ENCODE measurements at places on chromosomes 1 and 21. TPM values are rescaled to one million over a fixed set of nuclear protein-coding genes. Genes with fewer than 3 reads are reported as not detected.

- no peak for DNase-seq
- no peaks in the 10 kb centered on the region for H3K4me1 ChIP-seq
- no peaks in the 10 kb centered on the region for H3K36me3 ChIP-seq
- no peaks in the 10 kb centered on the region for H3K27me3 ChIP-seq
Observed at GRCh38 chr21:38840456-38841300, 34.9 kb downstream of the ETS2 start.

- DNase-seq, result no peak
- no peak overlapping the region for H3K4me3 ChIP-seq
- H3K36me3 ChIP-seq, result no peaks in the 10 kb centered on the region
- no peak overlapping the region for H3K27ac ChIP-seq
- no peaks in the 10 kb centered on the region for H3K27me3 ChIP-seq
Observed at GRCh38 chr1:83718338-83718737, 280.6 kb downstream of the TTLL7 start.

DNA sequence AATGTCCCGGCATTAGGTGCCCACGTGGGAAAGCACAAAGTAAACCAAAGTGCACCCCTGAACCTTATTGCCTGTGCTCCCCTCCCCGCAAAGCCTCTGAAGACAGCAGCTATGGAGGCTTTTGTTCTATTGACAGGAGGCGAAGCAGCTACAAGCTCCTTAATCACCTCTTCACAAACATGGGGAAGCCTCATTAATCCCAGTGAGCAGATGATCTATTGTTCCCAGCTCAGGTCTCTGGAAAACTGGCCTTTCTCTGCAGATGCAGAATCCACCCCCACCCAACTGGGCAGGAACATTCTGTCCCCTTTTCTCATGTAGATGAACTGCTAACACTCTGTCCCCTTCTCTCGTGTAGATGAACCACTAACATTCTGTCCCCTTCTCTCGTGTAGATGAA, 190.5 kb upstream of the CSF3R start:
- H3K4me3 ChIP-seq, result no peak overlapping the region
- peak; percentile 0 for DNase-seq
- no peaks in the 10 kb centered on the region for H3K36me3 ChIP-seq
- no peak overlapping the region for H3K27ac ChIP-seq
- H3K4me1 ChIP-seq, result no peaks in the 10 kb centered on the region
- no peaks in the 10 kb centered on the region for H3K27me3 ChIP-seq

DNA sequence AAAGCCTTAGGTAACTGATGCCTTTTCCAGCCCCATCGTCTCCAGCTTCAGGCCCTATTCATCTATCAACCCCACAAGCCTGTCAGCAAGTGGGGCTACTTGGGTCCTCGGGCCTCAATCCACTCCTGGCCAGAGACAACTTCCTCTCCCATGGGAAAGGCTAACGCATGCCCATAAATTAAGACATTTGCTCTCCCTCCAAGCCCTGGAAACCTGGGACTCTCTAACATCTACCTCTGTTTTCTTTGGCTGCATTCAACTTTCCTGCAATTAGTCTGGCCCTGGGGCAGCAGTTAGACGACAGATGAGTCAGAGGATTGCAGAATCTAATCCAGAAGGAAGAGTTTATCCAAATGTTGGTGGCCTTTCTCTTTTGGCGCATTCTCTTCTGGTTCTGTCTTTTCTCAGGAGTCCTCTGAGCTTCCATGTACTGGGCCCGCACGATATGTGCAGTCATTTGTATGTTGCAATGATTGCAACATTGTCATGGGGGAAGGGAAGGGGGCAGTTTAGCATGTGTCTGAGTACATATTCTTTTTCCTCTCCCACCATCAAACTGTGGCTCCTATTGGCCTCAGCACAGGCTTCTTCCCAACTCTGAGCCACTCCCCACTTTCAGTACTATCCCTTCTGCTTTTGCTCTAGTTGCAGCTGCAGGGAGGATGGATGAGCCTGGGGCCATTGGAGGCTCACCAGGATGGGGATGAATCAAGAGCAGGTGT, 54.4 kb downstream of the NAV1 start:
- H3K27me3 ChIP-seq, result no peaks in the 10 kb centered on the region
- no peak for DNase-seq
- H3K4me3 ChIP-seq, result no peak overlapping the region
- H3K36me3 ChIP-seq, result no peaks in the 10 kb centered on the region

GRCh38 chr1:119631433-119632102, 16.5 kb downstream of the ZNF697 start:
- peak overlapping the region; percentile 64 for H3K27ac ChIP-seq
- H3K4me1 ChIP-seq, result peaks cover 5% of the 10 kb centered on the region
- H3K27me3 ChIP-seq, result no peaks in the 10 kb centered on the region
- H3K36me3 ChIP-seq, result no peaks in the 10 kb centered on the region

DNA sequence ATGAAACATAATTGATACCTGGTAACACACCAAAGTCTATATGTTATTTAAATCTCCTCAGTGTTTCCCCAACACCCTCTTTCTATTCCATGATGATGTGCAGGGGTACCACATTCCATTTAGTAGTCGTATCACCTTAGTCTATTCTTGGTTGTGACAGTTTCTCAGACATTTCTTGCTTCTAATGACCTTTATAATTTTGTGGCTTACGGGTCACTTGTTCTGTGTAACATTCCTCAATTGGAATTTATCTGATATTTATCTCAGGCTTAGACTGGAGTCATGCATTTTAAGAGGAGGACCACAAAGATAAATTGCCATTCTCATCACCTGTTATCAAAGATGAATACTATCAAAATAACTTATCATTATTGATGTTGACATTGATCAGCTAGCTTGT, 679.6 kb downstream of the USP25 start:
- DNase-seq, result no peak
- no peaks in the 10 kb centered on the region for H3K36me3 ChIP-seq
- H3K27me3 ChIP-seq, result no peaks in the 10 kb centered on the region
- H3K27ac ChIP-seq, result no peak overlapping the region
- no peak overlapping the region for H3K4me3 ChIP-seq
- no peaks in the 10 kb centered on the region for H3K4me1 ChIP-seq

DNA sequence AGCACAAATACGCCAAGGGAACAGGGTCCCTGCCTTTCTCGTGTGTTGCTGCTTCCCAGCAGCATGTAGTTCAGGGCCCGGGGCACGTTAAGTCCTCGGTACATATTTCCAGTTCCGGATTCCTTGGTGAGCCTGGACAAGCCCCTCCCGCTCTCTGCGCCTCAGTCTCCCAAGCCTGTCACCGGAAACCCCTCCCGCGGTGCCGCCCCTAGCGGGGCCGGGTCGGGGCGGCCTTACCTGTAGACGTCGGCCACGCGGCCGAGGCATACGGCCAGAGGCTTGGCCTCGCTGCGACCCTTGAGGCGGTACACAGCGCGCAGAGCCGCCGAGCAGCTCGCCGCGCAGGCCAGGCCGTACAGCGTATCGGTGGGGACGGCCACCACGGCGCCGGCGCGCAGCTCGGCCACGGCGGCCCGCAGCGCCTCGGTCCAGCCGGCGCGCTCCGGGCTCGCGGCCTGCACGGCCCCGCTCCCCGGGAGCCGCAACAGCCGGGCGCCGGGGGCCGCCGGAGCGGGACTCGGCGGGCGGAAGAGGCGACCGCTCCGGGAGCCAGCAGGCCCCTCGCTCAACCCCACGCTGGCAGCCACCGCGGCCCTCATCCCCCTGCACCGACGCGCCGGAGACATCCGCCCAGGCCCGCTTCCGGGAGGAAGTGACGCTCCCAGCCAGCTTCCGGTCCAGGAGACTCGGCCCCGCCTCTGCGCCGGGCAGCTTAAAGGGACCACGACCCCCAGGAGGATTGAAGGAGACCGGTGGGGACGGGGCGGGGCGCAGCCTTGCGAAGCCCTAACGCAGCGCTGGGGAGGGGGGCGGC, at the start of the genes C1orf122 and YRDC:
Gene C1orf122 (plus strand): TSS at position 236 of the 814 bp plus-strand sequence. CDS start 615 bp downstream, outside the sequence.
Gene YRDC (minus strand): TSS at position 654 of the 814 bp plus-strand sequence. CDS start 28 bp downstream, at position 626.
- H3K27me3 ChIP-seq, result no peaks in the 10 kb centered on the region
- H3K4me3 ChIP-seq, result peak within 1 kb of the TSS; percentile 90
- H3K4me1 ChIP-seq, result no peaks in the 10 kb centered on the region

- no peak overlapping the region for H3K27ac ChIP-seq
- H3K36me3 ChIP-seq, result no peaks in the 10 kb centered on the region
- H3K4me1 ChIP-seq, result no peaks in the 10 kb centered on the region
- H3K4me3 ChIP-seq, result no peak overlapping the region
- no peak for DNase-seq
- H3K27me3 ChIP-seq, result no peaks in the 10 kb centered on the region
Observed at GRCh38 chr1:160018900-160019299, 12.9 kb downstream of the PIGM start.

DNA sequence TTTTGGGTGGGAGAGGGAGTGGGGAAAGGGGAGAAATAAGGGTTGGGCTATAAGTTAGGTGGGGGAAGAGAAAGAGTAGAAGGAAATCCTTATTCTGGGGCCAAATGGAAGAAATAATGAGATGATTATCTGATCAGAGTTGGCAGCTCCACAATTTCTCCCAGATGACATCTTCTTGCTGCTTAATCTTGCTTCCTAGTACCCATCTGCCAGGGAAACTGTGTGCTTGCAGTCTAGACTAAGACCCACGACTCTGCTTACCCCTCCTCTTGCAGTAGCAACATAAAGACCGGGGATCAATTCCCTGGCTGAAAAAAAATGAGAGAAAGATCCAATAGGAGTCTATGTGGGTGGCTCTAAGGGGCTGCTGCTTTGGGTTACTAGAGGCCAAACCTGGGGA, 95.6 kb downstream of the PAPPA2 start:
- no peak overlapping the region for H3K27ac ChIP-seq
- H3K4me1 ChIP-seq, result peaks cover 2% of the 10 kb centered on the region
- H3K27me3 ChIP-seq, result no peaks in the 10 kb centered on the region
- no peaks in the 10 kb centered on the region for H3K36me3 ChIP-seq
- no peak for DNase-seq
- H3K4me3 ChIP-seq, result no peak overlapping the region

DNA sequence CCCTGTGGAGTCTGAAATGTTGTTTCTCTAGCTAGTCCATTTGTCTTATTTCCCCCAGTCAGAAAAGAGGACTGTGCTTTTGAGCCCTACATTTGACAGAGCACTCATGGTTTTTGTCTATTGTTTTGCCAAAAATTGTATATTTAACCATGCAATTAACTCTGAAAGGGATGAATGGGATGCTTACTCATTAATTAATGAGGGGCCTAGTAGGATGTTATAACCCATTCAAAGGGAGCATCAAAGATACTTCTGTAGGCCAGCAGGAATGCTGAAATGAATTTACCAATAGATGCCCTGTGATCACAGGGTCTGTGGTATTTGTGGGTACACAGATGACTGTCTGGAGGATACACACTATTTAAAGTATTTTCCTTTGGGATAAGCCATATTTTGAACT, 147.7 kb downstream of the FCRL5 start:
- no peaks in the 10 kb centered on the region for H3K36me3 ChIP-seq
- no peak overlapping the region for H3K27ac ChIP-seq
- no peaks in the 10 kb centered on the region for H3K27me3 ChIP-seq
- H3K4me3 ChIP-seq, result no peak overlapping the region

DNA sequence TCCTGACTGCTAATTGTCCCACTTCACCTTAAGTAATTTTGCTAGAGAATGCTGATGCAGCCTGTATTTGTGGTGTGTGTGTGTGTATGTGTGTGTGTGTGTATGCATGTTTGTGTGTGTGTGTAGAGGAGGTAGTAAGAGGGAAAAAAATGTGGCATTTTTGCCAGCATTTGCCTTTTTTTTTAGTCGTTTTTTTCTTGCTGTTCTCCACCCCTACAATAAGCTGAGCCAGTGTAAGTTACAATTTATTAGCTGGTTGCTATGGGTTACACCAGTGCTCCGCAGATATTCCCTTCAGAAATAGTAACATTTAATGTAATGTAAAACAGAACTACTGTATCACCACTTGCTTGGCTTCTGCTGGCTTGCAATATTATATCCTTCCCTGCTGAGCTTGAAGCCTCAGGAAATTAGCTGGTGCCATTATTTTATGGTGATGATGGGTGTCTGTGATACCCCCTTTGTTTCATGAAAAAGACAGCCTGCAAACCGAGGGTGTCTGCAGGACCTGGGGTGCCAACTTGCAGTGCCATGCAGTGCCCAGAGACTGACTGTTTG, 23.4 kb upstream of the IGSF3 start:
- H3K27me3 ChIP-seq, result no peaks in the 10 kb centered on the region
- H3K4me3 ChIP-seq, result no peak overlapping the region
- no peak for DNase-seq
- no peak overlapping the region for H3K27ac ChIP-seq
- no peaks in the 10 kb centered on the region for H3K36me3 ChIP-seq

DNA sequence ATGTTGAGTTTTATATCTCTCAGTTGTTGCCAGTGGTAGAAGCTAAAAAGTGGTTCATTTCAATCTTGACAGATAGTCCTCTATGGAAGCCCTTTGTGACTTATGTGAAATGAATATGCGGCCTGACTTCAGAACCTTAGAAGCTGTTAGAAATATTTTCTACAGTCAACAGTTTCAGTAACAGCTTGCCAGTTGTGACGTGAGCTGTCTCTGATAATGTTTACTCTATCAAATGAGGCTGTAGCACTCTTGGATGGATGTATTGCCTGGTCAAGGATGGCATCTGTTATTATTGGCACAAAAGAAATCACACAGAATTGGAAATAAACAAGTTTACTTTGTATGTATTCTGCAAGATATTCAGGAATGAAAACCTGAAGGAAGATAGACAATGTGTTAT, 31.9 kb downstream of the SNX7 start:
- no peaks in the 10 kb centered on the region for H3K27me3 ChIP-seq
- no peak for DNase-seq
- H3K4me3 ChIP-seq, result no peak overlapping the region
- H3K27ac ChIP-seq, result no peak overlapping the region

DNA sequence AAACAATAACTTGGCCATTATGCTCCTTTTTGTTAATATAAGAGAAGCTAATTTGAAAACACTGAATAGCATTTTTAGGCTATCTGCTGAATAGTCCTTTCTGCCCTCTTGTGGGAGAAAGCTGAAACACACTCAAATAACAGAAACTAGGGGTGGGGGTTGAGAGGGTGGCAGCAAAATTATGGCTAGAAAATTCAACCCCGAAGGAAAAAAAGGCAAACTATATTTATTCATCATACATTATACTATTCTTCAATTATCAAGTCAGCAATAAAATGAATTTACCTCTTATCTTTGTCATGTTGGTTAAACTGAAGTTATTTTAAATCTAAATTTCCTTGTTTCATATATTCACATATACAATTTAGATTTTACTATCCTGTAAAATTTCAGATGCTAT, 255.9 kb downstream of the FAF1 start:
- no peak for DNase-seq
- H3K27me3 ChIP-seq, result no peaks in the 10 kb centered on the region
- no peaks in the 10 kb centered on the region for H3K36me3 ChIP-seq
- no peak overlapping the region for H3K27ac ChIP-seq
- no peak overlapping the region for H3K4me3 ChIP-seq

DNA sequence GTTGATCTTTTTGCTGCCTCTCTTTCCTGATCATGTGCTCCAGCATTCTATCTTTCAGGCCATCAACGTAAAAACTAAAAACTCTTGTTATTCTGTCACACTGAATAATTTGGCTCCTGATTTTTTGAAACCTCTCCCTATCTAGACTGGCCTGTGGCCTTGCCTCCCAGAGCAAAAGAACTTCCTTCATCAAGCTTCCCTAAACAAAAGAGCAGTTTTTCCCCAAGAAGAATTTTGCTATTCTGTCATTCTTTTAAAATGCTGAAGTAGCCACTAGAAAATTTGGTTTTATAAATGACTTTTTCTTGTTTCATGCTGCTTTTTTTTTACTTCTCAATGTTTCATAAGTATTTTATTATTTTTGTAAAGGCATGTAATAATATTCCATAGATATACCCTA, 37.1 kb upstream of the CR2 start:
- H3K4me1 ChIP-seq, result no peaks in the 10 kb centered on the region
- no peak overlapping the region for H3K27ac ChIP-seq
- H3K27me3 ChIP-seq, result no peaks in the 10 kb centered on the region
- no peaks in the 10 kb centered on the region for H3K36me3 ChIP-seq
- DNase-seq, result no peak

GRCh38 chr1:186875896-186876835, 47.4 kb downstream of the PLA2G4A start:
- H3K4me3 ChIP-seq, result no peak overlapping the region
- no peak for DNase-seq
- H3K4me1 ChIP-seq, result no peaks in the 10 kb centered on the region
- H3K36me3 ChIP-seq, result no peaks in the 10 kb centered on the region
- H3K27ac ChIP-seq, result no peak overlapping the region

IVL gene
- total RNA-seq, result not detected

OR2L3 gene
- total RNA-seq, result not detected
